ENCODE measurements at places on chromosomes 11 and 22. TPM values are rescaled to one million over a fixed set of nuclear protein-coding genes. Genes with fewer than 3 reads are reported as not detected.

DNA sequence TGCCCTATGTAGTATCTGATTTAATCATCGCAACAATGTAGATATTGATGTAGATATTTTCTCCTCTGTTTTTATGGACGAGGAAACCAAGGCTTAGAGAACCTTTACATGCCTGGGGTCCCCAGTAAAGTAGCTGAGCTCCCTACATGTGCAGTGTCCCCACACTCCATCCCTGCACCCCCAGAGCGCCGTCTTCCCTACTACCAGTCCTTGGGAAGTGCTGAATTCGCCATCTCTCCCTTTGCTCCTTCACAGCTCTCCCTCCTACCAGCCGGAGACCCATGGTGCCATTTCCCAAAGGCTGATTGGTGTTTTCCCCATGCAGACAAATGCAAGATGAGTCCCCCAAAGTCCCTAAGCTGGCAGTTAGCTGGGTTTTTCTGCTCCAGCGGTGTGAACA is 86.0 kb downstream of the CEP164 start:
- no peak for DNase-seq

- DNase-seq = no peak
Measured at GRCh38 chr11:114155116-114155515, 95.6 kb downstream of the ZBTB16 start.

GRCh38 chr11:6855971-6856541 is 6.8 kb upstream of the OR10A2 start:
- DNase-seq = no peak

The GALNT18 gene
- not detected for total RNA-seq

The DRD4 gene
- 1.0 TPM for total RNA-seq

The MAP6 gene
- total RNA-seq = not detected

The PGA5 gene
- not detected for total RNA-seq

Data from CD4-positive, alpha-beta memory T cell (primary cell).